ENCODE measurements at places on chromosomes 3 and 15. TPM values are rescaled to one million over a fixed set of nuclear protein-coding genes. Genes with fewer than 3 reads are reported as not detected.

SLC6A1 gene
- total RNA-seq: not detected

HRG gene
- not detected for total RNA-seq

ARPP21 gene
- total RNA-seq: 0.14 TPM

PCOLCE2 gene
- total RNA-seq: 0.57 TPM

FAM174B gene
- total RNA-seq: 1.3 TPM

Data from placental pericyte (primary cell).